ENCODE measurements at places on chromosomes 1 and 21.

GRCh38 chr1:154719586-154720327 lies 111.8 kb upstream of the ADAR start:
- no peak for DNase-seq

GRCh38 chr1:201324821-201325677 lies 41.7 kb downstream of the PKP1 start:
- no peak for DNase-seq

- no peak for DNase-seq
Observed at GRCh38 chr1:110524311-110525248, 5.6 kb upstream of the KCNA10 start.

DNA sequence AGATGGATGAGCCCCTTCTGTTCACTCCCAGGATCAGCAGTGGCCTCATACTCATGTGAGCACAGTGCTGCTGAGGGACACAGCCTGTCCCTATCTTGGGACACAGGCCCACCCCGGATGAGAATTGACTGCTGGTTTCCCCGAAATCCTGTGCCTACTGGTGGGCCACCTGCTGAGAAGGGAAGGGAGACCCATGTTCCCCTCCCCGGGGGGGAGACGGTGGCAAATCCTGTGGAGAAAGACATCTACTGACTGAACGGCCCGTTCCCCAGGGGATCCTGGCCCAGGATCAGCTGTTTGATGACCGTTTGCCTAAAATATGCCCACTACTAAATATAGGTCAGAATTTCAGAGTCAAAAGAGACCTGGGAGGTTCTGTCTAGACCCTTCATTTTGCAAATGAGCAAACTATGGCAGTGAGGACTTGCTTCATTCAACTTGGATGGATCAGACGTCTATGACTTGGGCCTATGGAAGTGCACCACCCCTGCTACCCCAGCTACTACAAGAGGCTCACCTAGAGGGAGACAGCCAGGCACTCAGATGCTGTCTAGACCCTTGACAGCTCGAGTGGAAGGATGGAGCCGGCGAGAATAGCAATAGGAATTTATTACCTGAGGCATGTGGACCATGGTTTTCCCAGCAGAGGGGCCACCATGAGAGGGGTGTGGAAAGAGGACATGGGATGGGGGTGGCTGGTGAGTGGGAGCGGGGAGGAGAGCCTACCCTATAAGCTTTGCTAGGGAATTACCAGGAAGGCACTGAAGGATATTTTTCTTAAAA lies 15.6 kb upstream of the THEMIS2 start:
- no peak for DNase-seq

DNA sequence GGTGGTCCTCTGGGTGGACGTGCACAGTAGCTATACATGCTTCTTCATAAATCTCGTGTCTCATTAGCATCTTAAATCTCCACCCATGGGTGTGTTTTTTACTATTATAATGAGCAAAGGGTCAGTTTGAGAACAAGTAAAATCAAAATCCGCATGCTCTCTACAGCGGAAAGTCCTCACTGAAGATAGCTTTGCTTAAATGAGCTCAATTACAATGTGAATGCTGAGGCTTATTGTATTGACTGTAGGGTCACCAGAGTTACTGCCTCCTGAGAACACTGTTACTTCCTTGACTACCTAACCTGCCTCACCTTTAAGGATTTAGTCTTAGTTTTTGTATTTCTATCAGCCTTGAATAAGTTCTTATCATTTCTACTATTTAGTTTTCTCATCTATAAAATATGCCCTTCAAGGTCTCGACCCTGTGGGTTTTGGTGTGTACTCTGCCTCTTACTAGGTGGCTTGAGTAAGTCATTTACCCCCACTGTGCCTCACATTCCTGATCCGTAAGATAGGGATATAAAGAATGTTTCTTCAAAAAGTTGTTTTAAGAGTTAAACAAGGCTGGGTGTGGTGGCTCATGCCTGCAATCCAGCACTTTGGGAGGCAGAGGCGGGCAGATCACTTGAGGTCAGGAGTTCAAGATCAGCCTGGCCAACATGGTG lies 7.9 kb downstream of the SLAMF7 start:
- no peak for DNase-seq

- no peak for DNase-seq
Observed at GRCh38 chr1:193070942-193071341, 11.5 kb downstream of the RO60 start.

DNA sequence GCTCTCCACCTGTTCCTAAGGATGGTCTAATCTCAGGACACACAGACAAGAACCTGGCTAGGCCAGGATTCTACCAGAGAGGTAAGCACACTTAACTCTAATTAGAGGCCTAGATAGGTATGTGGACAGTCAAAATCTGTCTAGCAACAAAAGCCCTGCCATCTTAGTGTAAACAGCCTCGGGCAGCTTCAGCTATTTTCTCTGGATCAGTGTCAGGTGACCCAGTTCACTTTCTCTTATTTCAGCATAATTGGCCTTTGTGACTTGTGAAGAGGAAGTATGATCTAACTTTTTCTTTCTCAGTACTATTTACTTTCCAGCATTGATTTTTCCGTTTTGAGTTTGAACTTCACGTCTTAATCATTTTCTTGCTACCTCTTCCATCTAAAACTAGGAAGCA lies 217.7 kb downstream of the CRB1 start:
- DNase-seq = no peak

GRCh38 chr1:180928331-180929230 lies 15.9 kb downstream of the KIAA1614 start:
- DNase-seq = no peak

GRCh38 chr1:28644494-28644893 lies 1.6 kb upstream of the TAF12 start:
- DNase-seq = no peak

DNA sequence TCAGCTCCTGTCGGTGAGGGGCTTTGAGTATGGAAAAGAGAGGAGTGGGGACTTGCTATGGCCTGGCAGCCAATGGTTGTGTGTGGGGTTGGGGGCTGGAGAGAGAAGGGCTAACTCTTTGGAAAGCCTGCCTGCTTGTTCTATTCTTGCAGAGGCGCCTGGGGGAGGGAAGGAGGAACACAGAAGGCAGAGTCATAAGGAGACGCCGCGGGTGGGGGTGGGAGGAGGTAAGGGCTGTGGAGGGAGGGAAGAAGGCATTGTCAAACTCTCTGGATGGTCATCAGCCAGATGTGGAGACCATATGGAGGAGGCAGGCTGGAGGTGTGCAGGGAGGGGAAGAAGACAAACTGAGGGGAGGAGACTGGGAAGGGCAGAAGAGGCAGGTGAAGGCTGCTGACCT lies 70.0 kb downstream of the PLXNA2 start:
- DNase-seq = no peak

GRCh38 chr1:105793536-105794146 lies 1262.8 kb upstream of the PRMT6 start:
- DNase-seq = no peak

- DNase-seq = no peak
Observed at GRCh38 chr1:162633081-162633762, 958 bp downstream of the DDR2 start.

DNA sequence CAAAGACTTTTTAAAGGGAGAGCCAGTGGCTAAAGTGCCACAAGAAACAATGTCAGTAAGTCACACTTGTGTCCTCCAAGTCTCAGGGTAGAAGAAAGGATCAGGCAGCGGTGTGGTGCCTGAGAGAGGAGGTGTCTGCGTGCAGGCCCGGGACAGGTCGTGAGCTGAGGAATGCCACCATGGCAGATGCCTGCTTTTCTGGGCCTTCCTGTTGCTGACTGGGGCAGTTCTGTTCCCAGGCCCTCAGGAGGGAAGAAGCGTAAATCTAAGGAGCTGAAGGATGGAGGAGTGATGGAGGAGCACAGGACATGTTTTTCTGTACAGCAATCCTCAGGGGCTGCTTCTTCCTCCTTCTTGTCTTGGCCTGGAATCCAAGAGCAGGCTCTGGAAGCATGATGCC lies 165.8 kb downstream of the ZBTB18 start:
- no peak for DNase-seq

GRCh38 chr1:233635765-233636502 lies 22.0 kb downstream of the KCNK1 start:
- DNase-seq = no peak

DNA sequence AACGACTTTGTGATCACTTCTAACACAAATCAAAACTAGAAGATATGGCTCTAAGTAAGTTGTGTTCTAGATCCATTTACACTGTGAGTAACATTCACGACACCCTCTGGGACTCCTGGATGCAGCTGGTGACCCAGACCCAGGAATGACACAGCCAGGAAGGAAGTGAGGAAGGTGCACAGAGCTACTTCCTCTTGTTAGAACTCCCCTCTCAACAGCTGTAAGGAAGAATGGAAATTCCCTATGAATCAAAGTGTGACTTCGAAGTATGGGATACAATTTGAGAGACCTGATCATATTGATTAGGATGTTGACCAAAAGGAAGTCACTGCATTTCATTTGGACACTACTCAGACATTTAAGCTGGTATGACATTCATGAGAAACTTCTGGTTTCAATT lies 185.3 kb downstream of the NRIP1 start:
- DNase-seq = no peak
